Caco-2 (cell line): ENCODE measurements at places on chromosomes 5 and 9.

DNA sequence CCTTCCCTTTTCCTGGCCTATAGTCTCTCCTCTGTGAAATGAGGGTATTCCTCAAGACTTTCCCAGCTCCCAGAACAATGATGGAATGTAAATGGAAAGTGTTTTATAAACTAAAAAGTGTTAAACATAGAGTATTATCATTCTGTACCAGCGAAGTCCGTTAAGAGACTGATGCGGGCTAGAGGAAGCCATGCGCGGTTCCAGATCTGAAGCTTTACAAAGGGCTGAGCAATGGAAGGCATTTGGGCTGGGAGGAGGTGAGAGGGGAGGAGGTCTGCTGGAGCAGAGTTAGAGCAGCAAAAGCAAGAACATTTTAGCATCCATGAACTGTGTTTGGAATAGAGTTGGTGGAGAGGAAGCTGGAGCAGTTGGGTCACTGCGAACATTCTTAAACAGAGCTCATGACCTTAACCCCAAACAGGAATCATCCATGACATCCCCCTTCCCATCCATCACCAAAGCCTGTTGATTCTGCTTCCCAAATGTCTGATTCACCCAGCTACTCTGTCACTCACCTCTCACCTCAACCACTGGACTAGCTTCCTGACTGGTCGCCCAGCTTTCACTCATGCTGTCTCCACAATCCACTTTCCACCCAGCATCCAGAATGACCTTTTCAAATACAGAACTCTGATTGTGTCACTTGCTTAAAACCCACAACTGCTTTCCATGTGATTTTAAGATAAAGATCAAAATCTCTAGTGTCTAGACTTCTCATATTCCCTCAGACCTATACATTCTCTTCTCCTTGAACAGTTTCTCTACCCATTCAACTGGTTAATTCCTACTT is 37.1 kb downstream of the CDK5RAP2 start:
- no peak for DNase-seq

DNA sequence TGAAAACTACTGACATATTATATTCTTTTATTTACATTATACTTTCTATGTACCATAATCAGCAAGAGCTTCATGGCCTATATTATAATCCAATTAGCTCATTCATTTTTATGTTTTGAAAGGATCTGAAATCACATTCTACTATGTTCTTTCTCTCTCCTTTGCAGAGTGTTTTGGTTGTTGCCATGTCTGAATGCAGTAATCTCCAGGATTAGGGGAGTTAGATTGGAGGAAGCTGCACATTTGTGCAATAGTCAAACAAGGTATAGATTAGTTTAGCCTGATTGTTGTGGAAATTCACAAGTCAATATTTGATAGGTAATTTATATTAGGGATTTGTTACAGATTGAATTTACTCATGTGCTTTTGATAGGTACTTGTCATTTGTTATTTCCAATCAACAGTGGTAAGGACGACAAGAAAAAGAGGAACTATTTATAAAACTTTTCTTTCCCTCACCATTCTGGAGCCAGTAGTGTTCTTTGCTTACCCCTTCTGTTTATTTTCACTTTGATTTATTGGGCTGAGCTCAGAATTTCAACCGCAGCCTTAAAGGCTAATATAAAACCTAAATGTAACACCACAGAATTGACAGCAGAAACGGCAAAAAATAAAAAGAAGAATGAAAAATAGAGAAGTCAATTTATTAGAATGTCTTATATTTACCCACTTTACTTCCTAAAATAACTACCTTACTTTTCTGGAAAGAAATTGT is 597.0 kb downstream of the CHSY3 start:
- no peak for DNase-seq

DNA sequence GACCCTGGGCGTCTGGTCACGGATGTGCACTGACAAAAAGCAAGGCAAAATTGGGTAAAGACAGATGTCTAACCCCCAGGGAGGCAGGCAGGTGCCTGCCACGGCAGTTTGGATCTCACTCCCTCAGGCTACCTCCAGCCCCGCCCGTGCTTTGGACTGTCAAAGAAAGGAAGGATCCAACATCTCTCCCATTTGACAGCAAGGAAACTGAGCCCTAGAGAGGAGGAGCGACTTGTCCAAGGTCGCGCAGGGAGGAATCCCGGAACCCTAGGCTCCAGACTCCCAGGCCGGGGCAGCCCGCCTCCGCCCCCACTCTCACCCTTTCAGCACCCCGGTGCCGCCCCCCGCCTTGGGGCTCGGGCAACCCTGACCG is 376 bp downstream of the GOLGA1 start:
- DNase-seq, result no peak

DNA sequence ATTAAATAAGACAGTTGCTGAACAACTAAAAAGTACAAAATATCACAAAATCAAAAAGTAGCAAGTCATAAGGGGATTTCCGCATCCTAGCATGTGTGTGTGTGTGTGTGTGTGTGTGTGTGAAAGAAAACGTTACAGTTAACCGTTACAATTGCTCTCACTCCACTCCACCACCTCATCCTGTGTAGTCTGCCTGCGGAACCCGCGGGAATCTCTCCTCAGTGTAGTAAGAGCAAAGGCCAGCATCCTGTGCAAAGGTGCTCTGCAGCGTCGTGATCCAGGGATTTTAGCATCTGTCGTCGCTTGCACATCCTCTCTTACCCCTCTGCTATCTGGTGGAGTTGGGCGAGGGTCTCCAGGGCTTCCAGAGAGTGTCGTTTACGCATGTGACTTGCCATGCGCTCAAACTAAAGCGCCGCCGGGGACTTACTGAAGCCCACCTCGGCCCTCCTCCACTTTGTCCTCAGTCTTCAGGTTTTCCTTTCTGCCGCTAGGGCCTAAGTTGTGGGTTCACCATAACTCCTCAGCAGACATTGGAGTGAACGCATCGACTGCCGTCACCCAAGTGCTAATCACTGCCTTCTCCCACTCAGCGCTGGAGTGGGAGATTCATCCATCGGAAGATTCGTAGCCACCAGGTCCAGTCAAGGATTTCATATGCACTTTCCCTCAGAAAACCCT is 3.9 kb downstream of the CDKN2B start:
- DNase-seq, result no peak

- no peak for DNase-seq
Measured at GRCh38 chr5:173016598-173017046, 33.1 kb downstream of the ATP6V0E1 start.

DNA sequence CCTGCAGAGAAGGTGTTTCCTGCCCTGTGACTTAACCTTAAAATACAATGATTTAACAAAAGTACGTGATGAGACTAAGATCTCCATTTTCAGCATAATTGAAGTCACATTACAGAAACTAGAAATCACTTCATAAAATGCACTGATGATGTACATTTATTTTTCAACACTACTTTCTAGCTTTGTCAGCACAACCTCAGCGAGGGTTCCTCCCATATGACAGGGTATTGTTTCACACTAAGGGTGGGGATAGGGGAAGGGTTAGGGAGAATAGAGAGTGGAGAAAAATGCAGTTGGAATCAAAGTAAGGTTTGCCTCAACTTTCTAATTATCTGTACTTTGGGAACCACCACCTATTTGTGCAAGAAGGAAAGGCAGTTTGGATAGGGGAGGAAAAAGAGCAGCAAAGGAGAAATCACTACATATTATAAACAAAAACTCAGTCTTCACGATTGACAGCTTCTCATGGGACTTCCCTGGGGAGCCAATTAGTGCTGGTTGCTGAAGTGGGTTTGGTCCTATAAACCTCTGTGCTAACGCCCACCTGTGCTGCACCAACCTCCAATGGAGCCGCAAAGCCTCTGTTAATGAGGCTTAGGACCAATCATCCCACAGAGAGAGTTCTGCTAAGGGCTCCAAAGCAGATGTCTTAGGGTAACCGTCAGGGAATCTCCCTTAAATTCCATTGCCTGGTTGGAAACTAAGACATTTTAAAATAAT is 369.2 kb upstream of the PDE4D start:
- DNase-seq, result no peak

DNA sequence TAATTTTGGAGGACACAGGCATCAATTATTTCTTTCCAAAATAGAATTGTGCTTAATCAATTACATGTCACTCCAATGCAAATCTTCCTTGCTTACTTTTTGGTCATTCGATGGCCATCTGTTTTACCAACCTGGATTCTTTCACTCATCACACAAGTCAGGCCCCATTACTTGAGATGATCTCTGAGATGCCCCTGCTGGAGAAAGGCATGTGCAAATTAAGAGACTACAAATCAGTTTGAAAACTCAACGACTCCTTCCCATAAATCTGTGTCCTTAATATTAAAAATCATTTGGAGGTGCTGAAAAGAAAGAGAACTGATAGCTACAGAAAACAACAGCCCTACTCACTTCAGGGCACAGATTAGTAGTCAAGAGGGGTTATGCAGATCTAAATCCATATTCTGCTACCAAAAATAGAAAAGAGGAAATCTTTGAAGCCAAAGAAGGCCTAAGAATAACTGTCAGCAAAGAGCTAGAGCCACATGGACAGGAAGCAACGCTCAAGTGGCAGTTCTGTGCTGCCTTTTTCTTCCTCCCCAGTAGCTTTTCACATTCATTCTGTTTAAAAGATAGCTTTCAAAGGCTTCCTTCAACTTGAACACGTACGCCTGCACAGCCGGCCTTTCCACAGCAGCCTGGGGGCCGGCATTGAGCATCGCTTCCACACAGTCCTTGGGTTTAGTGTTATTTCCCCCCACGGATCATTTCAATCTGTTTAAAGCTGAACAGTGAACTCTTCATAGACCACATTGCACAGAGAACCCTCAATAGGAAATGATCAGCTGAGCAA is 79.3 kb upstream of the MAP3K1 start:
- DNase-seq, result no peak

DNA sequence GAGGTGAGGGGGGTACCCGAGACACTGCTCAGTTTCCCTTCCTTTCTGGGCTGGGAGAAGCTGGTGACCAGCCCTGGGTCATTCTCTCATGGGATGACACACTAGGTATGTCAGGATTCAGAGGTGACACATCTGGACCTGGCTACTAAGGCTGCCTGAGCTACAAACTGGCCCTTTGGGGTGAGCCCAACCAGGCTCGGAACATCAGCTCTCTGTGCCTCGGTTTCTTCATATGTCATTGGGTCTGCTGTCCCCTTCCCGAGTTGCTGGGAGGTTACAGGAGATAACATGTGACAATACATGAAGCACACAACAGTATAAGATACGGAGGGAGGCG is 11.8 kb downstream of the CARD19 start:
- no peak for DNase-seq

- no peak for DNase-seq
Measured at GRCh38 chr5:75020016-75020656, 32.2 kb downstream of the GCNT4 start.

DNA sequence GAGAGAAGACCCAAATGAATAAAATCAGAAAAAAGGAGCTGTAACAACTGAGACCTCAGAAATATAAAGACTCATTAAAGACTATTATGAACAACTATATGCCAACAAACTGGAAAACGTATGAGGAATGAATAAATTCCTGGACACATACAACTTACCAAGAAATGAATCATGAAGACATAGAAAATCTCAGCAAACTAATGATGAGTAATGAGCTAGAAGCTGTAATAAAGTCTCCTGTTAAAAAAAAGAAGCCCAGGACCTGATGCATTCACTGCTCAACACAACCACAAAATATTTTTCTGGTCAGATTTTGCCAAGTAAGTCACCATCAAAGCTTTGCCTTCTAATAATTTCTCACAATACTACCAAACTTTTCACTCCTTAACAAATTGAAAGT is 666.7 kb downstream of the LRRC70 start:
- no peak for DNase-seq

- DNase-seq, result no peak
Measured at GRCh38 chr5:19920761-19921160, 67.2 kb downstream of the CDH18 start.

- no peak for DNase-seq
Measured at GRCh38 chr9:131177898-131178297, 52.5 kb downstream of the NUP214 start.

DNA sequence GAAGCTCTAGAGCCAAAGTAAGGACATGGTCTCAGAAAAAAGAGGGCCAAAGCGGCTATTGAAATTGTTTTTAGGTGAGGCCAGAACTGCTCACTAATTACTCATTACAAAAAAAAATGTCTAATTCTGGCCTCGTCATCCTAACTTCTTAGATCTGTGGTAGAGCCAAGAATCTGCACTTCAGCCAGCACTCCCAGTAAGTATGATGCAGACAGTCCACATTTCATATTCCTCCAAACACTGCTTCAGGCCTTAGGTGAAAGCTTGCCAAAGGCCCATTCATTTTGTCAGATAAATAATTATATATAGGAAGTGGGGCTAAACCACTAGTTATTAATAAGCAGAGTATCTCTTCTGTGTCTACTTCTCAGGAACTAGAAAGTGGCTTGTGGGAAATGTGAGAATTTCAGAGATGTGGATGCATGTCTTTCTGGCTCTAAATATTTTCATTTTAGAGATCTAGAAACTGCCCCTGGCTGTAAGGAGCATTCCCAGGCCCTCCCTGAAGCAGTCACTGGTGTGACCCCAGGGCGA is 554.0 kb downstream of the TLE4 start:
- DNase-seq, result no peak

DNA sequence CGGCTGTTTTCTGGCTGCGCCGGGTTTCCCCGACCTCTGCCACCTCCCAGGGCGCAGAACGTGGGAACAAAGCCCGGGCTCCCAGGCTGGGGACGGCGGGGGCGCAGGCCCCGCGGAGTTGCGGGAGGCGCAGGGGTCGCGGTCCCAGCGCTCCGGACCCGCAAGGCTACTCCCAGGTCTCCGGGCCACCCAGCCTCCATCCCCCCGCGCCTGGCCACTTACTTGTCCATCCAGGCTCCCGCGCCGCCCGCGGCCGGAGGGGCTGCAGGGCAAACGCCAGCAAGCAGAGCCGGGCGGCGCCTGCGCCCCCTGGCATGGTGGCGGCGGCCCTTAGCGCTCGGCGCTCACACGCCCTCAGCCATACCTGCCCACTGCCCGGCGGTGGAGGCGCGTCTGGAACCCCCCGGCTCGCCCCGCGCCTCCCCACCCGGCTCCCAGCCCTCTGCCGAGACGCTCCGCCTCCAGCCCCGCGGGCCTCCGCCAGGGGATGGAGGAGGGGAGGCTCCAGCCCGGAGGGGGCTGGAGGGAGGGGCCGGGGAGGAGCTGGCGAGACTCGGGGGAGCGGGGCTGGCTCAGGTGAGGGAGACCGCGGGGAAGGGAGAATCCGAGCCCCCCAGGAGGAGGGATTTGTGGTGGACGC is at the start of gene ADAM19:
Gene ADAM19, minus strand, starts transcription at position 395 of the 640 bp plus-strand sequence. Its CDS starts 79 bp downstream, at position 316.
- DNase-seq, result peak; percentile 80

GRCh38 chr9:95645992-95646391 is 129.2 kb upstream of the PTCH1 start:
- DNase-seq, result no peak

- no peak for DNase-seq
Measured at GRCh38 chr5:115857057-115857479, 15.3 kb downstream of the AP3S1 start.

DNA sequence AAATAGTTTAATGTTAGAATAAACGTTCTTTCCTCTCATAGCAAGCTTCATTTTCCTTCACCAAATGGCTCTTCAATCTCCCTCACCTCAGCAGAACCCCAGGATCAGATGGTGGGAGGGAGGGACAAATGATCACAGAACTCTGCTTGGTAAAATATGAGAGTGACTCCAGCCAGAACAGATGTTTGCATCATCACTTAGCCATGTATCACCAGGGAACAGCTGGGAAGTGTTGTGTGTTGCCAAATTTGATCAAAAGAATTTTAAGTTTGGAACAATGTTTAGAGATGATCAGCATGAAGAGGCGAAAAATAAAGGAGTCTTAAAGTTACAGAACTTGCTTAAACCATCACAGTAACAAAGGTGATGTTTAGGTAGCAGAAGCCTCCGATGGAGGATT is 115.7 kb downstream of the FRMD3 start:
- DNase-seq, result no peak
